ENCODE measurements at places on chromosomes 4 and X.

- DNase-seq = no peak
Measured at GRCh38 chr4:169986369-169986768, 39.8 kb downstream of the MFAP3L start.

DNA sequence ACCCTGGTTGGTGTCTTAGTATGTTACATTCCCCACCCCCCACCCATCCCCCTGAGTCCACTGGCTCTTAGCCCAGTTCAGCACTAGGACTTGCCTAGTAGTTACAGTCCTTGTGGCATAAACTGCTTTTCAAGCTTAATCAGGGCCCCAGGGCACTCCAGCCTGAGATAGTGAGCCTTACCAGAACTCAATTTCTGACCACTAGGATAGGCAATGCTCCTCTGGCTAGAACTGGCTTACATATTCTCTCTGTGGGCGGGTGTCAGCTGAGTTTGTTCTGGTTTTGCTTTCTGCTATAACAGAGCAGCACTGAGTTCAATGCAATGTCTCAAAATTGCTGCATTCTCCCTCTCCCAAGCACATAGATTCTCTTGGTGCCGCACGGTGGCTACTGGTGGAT lies 391.4 kb upstream of the DIPK2B start:
- DNase-seq = peak; percentile 5

- peak; percentile 17 for DNase-seq
Measured at GRCh38 chrX:1658071-1658491, 43.2 kb downstream of the ASMT start.

DNA sequence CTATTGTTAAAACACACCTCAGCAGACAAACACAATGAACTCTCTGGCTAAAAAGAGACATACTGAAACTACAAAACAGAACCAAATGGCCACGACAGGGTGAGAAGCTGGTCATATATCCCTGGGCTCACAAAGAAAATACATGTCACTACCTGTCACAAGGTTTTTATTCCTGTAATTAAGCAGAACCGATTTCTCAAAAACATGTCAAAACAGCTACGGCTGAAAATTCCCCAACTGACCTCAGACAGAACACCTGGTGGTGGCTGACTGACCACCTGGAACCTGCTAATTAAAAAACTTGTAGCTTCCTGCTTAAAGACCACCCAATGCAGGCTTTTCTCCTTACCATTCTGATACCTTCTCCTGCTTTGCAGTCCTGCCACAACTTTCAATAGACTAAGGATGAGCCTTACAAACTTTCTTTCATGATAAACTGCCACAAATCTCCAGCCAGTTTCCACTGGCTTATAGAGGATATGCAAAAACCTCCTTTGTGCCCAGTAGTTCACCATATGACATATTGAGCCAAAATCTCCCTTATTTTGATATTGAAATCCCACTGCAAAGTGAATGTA lies 571.9 kb downstream of the SPOCK3 start:
- DNase-seq = no peak

- DNase-seq = no peak
Measured at GRCh38 chr4:85769009-85769408, 294.1 kb downstream of the ARHGAP24 start.

DNA sequence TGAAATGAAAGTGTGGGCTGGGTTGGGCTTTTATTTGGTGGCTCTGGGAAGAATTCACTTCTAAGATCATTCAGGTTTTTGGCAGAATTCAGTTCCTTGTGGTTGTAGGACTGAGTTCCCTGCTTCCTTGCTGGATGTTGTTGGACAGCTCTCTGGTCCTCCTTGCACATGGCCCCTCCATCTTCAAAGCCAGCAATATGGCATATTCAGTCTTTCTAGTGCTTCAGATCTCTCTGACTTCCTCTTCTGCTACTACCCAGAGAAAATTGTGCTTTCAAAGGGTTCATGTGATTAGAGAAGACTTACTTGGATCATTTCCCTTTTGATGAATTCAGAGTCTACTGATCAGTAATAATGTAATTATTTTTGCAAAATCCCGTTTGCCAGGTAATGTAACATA lies 12.8 kb upstream of the IGFBP7 start:
- peak; percentile 8 for DNase-seq

- DNase-seq = peak; percentile 81
Measured at GRCh38 chr4:169818063-169818679, 60.4 kb upstream of the HPF1 start.

DNA sequence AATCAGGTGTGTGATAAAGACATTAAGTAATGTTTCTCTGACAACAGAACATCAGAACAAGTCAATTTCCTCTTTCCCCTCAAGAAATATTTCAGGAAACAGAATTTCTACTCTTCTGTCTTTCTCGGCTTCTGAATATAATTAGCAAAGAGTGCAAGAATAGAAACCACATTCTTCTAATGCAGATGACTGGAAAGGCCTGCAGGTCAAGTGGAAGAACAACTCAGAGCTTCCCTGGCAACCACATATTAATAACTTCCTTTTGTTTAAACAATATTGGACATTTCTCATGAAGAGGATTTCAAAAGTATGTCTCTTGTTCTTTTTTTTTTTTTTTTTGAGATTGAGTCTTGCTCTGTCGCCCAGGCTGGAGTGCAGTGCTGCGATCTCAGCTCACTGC lies 225.5 kb downstream of the PARM1 start:
- DNase-seq = no peak

DNA sequence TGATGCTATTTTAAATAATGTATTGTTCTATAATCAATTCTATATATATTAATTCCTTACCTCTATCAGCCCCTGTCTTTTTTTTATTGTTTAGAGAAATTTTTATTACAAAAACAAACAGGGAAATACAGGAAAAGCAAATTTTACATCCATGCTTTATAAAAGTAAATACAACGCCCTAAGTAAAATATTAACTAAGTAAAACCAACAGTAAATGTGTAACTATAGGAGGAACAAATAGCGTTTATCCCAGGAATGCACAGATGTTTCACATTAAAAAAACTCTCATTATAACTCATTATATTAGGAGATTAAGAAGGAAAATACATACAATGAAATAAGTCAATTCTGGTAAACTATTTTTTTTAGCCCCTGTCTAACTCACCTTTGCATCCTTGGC lies 8.2 kb upstream of the ITM2A start:
- no peak for DNase-seq

DNA sequence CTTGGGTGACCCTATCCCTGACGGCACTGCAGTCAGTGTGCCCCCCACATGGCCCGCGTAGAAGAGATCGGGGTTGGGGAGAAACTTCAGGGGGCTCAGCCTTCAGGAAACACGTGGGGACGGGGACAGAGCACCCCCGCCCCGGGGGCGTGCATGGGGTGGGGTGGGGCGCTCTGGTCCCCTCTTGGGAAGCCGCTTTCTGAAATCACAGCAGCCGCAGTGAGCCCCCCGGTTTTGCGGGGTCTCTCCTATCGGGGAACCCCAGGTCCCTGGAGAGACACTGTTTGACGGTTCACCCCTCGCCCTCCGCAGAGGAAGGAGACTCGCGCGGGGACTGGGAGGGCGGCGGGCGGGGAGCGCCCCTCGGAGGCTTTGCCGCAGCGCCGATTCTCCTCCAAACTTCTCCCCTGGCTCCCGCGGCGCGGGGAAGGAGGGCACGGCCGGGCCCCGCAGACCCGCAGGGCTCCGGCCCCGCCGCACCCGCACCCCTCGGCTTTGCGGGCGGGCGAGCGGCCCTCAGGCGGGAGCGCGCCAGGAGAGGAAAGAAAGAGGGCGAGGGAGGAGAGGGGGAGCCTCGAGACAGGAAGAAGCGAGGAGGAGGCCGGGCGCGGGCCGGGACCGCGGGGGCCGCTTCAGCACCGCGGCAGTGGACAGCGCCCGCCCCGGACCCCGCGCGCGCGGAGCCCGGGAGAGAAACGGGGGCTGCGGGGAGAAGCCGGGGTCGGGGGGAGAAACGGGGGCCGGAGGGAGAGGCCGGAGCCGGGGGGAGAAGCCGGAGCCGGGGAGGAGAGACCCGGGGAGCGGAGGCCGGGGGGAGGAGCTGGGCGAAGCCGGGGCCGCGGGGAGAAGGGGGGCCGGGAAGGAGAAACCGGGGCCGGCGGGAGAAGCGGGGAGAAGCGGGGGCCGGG lies 612 bp downstream of the CPLX1 start:
- peak; percentile 3 for DNase-seq

DNA sequence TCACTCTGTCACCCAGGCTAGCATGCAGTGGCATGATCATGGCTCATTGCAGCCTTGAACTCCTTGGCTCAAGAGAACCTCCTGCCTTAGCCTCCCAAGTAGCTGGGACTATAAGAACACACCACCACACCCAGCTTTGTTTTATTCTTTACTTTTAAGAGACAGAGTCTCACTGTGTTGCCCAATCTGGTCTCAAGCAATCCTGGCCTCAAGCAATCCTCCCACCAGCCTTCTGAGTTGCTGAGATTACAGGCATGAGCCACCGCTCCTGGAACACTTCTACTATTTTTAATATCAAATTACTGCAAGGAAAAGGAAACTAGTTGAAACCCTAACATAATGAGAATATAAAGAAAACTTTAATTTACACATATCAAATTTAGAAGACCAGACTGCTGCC lies 85.4 kb downstream of the FAM13A start:
- DNase-seq = no peak

GRCh38 chrX:136468391-136469103 lies 19.2 kb upstream of the BRS3 start:
- no peak for DNase-seq

DNA sequence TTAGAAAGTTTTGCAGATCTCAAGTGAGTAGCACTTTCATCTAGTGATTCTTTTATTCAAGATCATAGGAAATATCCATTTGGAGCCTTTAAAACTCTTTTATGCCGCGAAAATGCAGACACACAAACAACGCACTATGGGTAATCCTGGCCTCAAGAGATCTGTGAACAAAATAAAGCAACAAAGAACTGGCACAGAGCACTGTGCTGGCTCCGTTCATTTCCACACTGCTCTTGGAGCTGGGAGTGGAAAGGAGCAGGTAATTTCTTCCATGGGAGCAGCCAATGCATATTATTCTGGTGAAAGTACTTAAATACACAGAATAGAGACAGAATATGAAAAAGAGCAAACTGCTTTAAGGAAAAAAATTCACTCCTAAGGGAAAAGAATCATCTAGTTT lies 172.7 kb upstream of the FRG1 start:
- DNase-seq = no peak

DNA sequence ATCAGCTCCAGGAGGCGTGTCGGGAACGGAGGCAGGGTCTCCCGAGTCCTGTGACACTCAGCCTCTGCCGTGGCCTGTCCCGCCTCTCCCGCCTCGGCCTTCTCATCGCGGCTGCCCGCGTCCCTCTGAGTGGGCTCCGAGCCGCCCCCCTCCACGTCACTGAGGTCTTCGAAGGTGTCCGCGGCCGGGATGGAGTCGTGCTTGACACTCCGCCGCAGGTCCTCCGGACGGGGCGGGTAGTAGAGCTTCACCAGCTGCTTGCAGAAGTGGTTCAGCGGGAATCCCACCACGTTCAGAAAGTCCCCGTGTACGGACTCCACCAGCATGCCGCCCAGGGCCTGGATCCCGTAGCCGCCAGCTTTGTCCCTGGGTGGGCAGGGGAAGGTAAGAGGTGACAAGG lies 25.0 kb downstream of the ASMTL start:
- no peak for DNase-seq

GRCh38 chr4:10120943-10121567 lies 4.5 kb upstream of the WDR1 start:
- DNase-seq = no peak

- DNase-seq = peak; percentile 55
Measured at GRCh38 chr4:153232768-153233167, 28.5 kb downstream of the TRIM2 start.

DNA sequence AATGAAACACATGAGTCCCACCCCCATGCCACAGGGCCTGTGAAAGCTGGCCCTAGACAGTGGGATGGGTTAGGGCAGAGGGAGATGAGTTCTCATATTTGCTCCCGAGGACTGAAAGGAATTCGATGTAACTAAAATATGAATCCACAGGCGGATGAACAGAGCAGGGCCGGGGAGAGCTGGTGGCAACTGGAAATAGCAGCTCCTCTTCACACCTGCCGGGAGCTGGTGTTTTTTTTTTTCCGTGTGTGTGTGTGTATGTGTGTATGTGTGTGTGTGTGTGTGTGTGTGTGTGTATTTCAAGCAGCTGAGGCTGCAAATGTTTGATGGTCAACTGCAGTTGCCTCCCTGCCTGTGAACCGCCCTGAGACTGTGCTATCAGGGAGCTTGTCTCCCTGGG lies 115.1 kb upstream of the PSAPL1 start:
- no peak for DNase-seq

DNA sequence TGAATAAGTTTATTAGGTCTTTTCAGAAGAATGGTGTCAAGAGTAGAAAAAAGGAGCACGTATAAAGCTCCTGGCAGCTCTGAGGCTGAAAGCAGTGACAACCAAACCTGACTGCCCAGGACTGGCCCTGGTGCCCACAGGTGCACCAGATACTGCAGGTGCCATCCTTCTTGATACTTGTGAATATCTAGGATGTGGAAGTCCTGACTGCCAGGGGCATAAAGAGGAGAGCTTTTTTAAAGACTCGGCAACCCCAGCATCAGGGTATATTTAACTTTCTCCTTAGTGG lies 60.7 kb downstream of the TMEM150C start:
- no peak for DNase-seq

- no peak for DNase-seq
Measured at GRCh38 chrX:46737041-46737440, 21.9 kb downstream of the SLC9A7 start.

All from OCI-M1 (cell line).